ENCODE measurements at places on chromosomes 6 and 20.

DNA sequence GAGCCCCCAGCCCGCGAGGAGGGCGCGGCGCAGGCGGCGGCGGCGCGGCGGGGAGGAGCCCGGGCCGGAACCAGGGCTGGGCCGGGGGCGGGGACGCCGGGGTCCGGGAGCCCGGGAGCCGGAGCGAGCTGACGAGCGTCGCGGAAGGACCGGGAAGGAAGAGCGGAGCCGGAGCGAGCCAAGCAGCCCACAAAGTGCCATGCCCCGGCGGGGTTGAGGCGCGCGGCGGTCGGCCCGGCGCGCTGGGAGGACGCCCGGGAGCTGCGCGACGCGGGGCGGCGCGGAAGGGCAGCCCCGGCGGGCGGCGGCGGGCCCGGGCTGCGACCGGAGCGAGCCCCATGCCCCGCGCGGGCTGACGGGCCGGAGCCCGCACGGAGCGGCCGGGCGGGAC is 289 bp downstream of the FOXP4 start:
- DNase-seq = no peak

GRCh38 chr20:33694639-33695012 is 8.4 kb upstream of the E2F1 start:
- no peak for DNase-seq

- no peak for DNase-seq
Measured at GRCh38 chr6:38367231-38367630, 272.5 kb downstream of the BTBD9 start.

GRCh38 chr20:22438346-22438745 is 146.0 kb downstream of the FOXA2 start:
- DNase-seq = no peak

DNA sequence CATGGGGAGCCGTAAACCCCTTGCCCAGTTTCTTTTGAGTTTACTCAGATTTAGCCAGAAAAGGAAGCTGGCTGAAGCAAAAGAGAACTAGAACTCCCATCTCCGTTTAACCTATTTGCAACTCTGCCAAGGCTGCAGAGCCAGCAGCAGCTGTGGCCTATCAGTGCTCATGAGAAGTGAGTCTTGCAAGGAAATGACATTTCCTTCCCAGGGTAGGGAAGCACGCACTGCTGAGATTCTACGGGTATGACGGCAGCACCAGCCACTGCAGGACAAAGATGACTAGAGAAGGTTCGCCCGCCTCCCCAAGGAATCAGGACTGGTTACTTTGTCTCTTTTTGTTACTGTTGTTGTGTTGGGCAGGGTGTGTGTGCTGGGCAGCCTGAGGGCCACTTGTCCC is 47.6 kb downstream of the PPP1R3G start:
- peak; percentile 39 for DNase-seq

GRCh38 chr20:33862709-33863403 is 51.7 kb downstream of the CHMP4B start:
- peak; percentile 35 for DNase-seq

DNA sequence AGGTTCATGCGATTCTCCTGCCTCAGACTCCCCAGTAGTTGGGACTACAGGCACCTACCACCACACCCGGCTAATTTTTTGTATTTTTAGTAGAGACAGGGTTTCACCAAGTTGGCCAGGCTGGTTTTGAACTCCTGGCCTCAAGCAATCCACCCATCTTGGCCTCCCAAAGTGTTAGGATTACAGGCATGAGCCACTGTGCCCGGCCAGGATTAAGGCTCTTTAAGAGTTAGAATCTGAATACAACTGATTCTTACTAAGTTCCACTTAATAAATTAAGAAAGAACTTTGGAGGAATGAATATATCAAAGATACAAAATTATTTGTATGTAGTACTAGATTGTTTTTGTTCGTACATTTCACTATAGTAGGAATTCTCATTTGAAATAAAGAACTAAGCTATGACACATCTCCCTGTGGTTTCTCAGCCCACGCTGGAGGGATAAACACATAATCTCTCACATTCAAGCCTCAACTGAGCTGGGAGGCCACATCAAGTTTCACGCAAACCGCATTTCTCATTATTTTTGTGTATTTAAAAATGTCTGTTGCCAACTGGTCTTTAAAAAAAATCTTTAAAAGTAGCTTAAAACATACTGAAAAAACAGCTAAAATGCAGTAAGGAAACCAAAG is 34.2 kb downstream of the DTNBP1 start:
- DNase-seq = peak; percentile 19

DNA sequence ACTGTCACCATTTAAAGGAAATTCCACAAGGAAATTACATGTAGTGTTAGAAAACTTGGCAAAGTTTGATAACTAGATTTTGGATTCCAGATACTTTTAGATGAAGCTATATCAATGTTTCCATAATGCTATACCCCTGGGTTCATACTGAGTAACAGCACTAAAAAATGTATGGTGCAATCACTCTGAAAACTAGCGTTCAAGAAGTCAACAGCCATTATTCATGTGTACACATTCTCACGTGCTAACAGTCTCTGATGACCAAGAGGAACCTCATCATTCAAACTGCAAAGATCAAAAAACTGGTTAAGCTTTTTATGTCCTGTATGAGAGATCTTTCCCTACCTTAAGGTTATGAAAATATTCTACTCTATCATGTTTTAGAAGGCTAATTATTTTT is 197.6 kb downstream of the GMDS start:
- no peak for DNase-seq

GRCh38 chr6:142429195-142429594 is 127.4 kb downstream of the ADGRG6 start:
- DNase-seq = no peak

- DNase-seq = no peak
Measured at GRCh38 chr6:1972962-1973361, 272.4 kb downstream of the GMDS start.

DNA sequence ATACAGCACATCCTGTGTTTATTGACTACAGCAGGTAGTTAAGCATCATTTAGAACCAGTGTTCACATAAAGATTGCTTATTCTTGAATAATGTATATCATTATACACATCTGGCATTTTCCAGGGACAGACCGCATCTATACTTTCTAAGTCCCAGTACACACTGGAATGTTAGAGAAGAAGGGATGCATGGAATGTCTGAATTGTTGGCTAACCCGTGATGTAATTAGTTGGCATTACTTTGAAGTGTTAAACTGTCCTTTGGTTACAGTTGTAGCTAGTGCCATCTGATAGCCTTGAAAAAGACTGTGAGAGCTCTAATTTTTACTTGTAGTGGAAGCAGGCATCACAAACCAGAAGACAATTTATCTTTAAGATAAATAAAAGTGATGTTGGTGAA is 29.8 kb upstream of the MCHR2 start:
- DNase-seq = no peak

DNA sequence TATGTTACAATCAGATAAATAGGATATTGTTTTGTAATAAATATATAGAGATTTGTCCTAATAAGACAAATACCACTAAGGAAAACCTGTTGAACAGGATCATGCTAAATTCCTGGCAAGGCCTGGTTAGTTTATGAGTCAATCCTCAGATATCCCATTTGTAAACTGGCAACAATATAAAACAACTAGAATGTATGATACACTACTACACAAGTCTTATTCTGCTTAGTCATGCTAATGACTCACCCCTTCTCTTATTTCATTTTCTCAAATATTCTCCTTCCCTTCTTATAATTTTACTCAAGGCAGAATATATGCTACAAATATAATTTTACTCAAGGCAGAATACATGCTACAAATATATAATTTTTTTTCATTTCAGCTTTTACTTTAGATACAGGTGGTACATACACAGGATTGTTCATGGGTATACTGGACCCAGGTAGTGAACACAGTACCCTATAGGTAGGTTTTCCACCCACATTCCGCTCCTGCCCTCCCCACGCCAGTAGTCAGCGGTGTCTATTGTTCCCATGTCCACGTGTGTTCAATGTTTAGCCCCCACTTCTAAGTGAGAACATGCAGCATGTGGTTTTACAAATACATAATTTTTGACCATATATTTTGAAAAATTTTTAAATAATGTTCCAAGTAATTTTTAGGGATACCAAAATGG is 6.3 kb downstream of the OSER1 start:
- DNase-seq = no peak

GRCh38 chr6:160010067-160010466 is 41.2 kb downstream of the IGF2R start:
- DNase-seq = no peak

- DNase-seq = no peak
Measured at GRCh38 chr20:38581013-38581412, at the start of gene ADIG. Gene ADIG, plus strand, starts transcription at chr20:38581197. Its CDS starts 54 bp downstream, at chr20:38581251.

DNA sequence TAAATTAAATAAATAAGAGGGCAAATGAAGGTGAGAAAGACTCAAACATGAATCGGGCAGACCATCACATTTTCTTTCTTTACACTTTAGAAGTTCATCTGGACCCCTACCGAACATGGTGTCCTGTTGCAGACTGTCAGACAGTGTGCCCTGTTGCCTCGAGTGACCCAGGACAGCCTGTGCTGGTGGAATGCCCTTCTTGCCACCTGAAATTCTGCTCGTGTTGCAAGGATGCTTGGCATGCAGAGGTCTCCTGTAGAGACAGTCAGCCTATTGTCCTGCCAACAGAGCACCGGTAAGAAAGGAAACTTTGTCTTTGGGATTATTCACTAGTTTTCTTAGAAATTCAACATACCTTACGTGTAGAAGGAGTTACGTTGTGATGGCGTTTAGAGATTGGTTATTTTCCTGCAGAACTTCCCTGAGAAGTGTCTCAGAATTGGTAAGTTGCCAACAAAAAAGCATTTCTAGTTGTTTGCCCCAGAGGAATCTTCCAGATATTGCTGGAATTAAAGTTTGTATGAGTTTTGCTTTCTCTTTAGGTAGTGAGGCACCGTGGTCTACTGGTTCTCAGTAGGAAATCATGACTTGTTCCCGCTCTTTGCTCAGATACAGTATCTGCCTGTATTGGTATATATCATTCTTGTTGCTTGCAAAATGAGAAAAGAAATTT is 70.1 kb downstream of the RNF144B start:
- no peak for DNase-seq

- no peak for DNase-seq
Measured at GRCh38 chr20:15619341-15619740, 953.9 kb downstream of the KIF16B start.

- no peak for DNase-seq
Measured at GRCh38 chr6:72653026-72653425, 31.2 kb downstream of the KCNQ5 start.

- DNase-seq = no peak
Measured at GRCh38 chr20:33539129-33539528, 49.2 kb downstream of the CBFA2T2 start.

- DNase-seq = no peak
Measured at GRCh38 chr20:38880952-38881735, 45.1 kb upstream of the FAM83D start.

DNA sequence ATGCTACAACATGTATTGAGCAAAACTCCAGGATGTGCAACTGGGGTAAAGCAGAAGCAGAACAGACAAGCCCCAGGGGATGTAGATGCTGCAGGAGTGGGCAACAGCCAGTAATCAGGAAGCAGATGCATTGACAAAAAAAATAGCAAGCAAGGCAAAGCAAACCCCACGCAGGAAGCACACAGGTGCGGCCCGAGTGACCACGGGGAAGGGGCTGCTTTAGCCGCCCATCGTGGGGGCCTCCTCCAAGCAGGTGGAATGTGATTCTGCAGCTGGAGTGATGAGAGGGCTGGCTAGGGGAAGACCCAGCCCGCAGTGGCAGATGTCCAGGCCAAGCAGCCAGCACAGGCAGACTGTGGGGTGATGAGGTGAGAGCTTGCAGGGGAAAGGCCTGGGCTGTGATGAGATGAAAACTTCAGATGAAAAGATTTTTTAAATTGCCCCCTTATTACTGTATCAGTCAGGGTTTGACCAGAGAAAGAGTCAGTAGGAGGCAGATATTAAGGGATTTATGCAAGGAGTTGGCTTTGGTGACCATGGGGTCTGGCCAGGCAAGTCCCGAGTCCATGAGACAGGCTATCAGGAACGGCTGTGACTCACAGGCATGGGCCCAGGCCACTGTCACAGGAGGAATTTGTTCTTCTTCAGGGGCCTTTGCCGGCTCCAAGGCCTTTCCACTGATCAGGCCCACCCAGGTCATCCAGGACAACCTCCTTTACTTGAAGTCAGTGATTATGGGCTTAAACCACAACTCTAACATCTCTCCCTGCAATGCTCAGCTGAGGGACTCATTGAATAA is 207.6 kb downstream of the ANKRD60 start:
- DNase-seq = no peak

- no peak for DNase-seq
Measured at GRCh38 chr20:63522091-63522868, 1.7 kb downstream of the PPDPF start.

DNA sequence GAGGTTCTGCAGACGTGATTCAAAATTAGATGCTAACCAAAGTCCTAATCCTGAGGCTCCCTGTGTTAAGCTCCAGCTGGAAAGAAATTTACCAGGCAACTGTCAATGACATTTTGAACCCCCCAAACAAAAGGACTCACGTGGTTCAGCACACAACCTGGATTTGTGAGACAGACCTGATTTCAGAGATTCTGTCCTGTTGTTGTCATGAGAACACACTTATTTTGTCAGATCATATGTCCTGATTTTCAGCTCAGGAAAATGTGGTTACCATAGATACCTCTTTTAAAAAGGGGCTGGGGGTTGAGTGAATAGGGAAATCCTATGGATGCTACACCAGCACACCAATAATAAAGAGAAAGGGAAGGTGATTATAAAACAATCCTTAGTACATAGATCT is 61.6 kb downstream of the MTFR2 start:
- DNase-seq = no peak

DNA sequence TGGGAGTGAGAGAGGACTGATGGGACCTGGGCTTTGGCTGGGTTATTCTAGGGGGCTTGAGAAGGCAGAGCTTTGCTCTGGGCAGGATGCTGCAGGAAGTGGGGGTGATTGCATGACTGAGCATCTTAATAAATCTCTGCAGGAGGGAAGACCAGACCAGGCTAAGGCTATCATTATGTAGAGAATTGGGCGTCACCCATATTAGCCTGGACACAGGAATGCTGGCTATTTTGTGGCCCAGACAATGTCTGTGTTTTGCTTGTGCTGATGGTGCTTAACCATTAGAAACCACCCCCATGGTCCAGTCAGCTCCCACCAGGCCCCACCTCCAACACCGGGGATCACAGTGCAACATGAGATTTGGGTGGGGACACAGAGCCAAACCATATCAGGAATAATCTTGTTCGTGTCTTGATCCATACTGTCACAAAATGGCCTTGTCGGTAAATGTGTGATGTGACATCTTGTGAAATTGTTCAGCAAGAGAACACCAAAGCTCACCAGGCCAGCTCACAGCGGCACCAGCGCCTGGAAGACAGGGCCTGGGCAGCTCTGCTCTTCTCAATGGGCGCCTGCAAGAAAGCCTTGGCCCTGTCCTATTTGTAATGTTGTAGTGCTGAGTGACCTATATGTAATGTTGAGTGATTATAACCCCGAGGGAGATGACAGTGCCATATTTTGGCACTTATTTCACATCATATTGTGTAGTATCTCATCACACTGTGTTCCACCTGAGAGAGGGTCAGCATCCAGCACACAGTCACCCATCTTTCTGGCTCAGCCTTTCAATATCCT is 211.8 kb downstream of the QKI start:
- DNase-seq = no peak

- DNase-seq = no peak
Measured at GRCh38 chr6:111952274-111952673, 79.0 kb upstream of the FYN start.

GRCh38 chr20:55632592-55632991 is 372.7 kb downstream of the CBLN4 start:
- no peak for DNase-seq

Measured in CD4-positive, alpha-beta T cell treated with Interleukin-1 beta for 1 hour (primary cell).